Activated T-helper 1 cell treated with anti-CD3 and anti-CD28 coated beads, Interleukin-2, amount 50 U/mL, for 16 hours (primary cell): ENCODE measurements at places on chromosomes 3 and 15.

- DNase-seq: no peak
Measured at GRCh38 chr15:47741082-47741481, 23.8 kb downstream of the SEMA6D start.

- DNase-seq: no peak
Measured at GRCh38 chr3:77186728-77187127, 146.8 kb downstream of the ROBO2 start.

GRCh38 chr3:54341811-54342210, 219.5 kb downstream of the CACNA2D3 start:
- no peak for DNase-seq

- DNase-seq: no peak
Measured at GRCh38 chr15:62569460-62570404, 404.6 kb upstream of the C2CD4B start.

DNA sequence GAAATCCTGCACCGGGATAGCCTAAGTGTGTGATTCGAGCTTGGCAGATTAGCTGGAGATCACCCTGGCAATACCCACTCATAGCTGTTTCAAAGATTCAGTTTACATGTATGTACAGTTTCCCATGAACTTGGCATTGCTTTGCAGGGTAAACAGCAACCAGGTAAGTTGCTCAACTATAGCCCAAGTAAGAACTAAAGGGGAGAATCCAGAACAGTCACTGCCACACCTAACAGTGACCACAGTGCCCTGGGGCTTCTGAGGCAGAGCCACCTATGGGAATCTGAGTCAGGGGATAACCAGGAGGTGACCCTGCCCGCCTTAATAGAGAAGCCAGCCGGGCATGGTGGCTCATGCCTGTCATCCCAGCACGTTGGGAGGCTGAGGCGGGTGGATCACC, 15.9 kb downstream of the CDAN1 start:
- no peak for DNase-seq

DNA sequence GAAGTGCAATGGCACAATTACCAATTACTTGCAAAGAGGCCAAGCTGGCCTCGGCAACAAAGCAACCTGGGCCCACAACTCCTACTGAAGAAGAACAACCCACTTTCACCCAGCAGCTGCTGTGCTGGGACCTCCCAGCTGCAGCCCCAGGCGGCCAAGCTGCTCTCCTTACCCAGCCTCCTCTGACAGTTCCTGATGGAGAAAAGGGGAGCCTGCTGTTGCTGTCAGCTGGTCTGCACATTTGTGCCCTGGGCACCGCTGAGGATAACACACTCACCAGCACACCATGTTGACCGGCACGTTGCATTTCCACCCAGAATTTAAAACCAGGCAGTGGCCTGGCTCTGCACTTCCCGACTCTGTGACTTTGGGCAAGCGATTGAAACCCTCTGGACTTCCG, 33.6 kb downstream of the SSUH2 start:
- no peak for DNase-seq

DNA sequence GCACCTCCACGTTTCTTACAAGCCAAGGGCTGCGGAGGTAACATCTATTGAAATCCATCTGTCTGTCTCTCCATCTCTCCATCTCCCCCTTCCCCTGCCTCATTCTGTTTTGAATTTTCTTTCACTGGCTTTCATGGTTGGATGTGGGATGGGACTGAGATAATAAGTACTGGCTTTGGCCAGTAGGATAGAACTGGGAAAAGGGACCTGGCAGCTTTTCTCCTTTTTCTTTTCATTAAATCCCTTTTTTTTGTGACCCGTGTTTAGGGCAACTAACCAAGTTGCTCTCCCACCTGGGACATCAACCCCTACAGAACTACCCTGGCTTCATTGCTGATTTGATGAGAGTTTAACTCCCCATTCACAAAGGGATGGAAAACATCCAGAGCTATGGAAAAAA, 66.8 kb upstream of the ADAMTSL3 start:
- DNase-seq: no peak

GRCh38 chr3:50359760-50360110, 414 bp upstream of the TMEM115 start:
- DNase-seq: no peak

GRCh38 chr3:169602482-169602881, 61.0 kb downstream of the MECOM start:
- DNase-seq: no peak

DNA sequence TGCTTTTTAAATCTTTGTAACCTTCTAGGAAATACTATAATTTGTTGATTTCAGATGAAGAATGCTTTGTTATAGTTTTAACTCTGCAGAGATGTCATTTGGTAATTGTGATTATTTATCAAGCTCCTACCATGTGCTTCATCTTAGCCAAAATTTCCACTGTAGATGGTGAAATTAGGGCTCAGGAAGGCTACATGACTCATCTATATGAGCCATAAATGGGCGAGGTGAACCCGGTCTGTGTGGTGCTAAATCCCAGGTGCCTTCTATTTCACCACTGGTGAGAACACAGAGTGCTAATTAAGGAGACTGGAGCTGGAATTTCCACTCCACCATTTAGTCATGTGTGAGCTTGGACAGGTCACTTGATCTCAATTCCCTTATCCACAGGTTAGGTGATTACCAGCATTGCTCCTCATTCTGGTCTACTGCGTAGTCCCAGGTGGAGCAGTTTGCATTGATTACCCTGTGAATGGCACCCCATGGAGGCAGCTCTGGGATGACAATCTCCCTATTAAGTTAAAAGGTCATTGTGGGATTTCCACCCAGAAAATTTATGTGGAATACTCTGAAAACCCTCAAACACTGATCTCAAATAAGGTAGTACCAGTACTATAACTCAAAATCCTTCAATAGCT, 2.8 kb upstream of the CCR3 start:
- no peak for DNase-seq

DNA sequence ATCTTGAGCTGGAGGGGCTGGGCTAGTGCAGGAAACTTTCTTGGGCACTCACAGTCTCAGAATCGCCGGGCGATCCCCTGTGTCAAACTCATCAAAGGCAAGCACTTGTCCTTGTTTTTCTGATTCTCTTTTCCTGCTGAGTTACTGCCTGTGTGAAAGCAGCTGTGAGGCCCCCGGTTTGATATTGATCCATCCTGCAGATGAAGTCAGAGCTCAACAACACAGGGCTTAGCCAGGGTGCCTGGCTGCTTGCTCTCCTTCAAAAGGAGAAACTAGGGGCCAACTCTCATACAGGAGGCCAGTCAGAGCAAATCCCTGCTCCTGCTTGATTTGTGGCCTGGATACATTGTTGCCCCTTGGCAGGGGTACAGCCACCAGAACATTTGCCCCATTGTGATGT, 22.9 kb downstream of the CLSTN2 start:
- no peak for DNase-seq
